ENCODE measurements at places on chromosomes 6 and 20. TPM values are rescaled to one million over a fixed set of nuclear protein-coding genes. Genes with fewer than 3 reads are reported as not detected.

DNA sequence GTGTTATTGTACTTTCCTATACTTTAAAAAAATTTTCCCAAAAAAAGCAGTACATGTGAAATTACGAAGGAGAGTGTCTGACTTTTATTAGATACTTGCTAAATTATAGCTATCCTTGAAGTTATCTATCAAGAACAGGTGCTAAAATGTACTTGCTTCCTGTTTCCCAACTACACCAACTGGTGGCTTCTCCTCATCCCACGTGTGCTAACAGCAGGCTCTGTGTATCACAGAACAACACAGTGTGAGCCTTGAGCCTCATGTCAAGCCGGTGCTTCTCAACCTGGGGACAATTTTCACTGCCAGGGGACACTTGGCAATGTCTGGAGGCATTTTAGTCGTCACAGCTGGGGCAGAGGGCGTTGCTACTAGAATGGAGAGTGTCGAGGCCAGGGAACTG, 36.2 kb upstream of the CDYL start:
- no peak for DNase-seq

- no peak for DNase-seq
Observed at GRCh38 chr20:4905613-4906012, 95.7 kb downstream of the SLC23A2 start.

- DNase-seq, result no peak
Observed at GRCh38 chr6:126524811-126525326, 185.0 kb downstream of the CENPW start.

DNA sequence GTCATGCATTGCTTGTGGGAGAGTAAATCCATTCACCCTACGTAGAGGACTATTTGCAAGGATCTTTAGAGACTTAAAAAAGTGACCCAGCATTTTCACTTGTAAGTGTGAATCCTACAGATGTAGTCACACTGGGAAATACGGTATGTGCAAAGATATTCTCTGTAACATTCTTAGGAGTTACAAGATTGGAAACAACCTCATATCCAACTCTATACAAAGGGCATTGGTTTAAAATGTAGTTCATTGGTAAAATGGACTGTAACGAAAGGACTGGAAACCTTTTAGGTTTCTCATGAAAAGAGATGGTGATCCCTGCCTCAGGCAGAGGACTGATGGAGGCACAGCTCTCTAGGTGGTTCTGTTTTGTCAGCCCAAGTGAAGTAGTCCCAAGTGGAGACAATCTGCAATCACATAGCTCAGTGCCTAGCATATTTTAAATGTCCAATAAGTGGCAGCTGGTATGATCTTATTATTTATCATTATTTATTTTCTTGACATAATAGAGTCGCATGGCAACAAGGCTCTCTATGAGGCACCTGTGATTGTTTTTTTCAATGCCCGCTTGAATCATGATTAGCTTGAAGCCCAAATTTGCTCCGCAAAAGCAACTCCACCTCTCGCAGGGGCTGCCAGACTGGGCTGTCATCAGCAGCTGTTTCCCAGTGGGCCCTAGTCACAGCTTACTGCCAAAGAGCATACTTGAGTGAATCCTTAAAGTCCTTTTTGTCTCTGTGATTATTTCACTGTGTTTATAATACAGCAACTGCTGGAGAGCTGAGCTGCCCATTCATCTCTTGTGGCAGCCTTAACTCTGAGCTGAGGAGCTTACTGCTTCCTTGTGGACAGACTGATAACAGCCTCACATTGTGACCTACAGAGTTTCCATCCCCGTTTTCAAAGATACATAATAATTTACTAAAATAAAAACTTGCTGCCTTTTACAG, 19.8 kb upstream of the ENPP1 start:
- no peak for DNase-seq

The ESR1 gene
- 0.70 TPM for polyA plus RNA-seq

The APOBEC2 gene
- 137 TPM for polyA plus RNA-seq

GRCh38 chr6:130037207-130037811, 18.9 kb downstream of the L3MBTL3 start:
- no peak for DNase-seq

Data from right cardiac atrium (tissue), 5 donors.